ENCODE measurements at places on chromosomes 5 and 9.

DNA sequence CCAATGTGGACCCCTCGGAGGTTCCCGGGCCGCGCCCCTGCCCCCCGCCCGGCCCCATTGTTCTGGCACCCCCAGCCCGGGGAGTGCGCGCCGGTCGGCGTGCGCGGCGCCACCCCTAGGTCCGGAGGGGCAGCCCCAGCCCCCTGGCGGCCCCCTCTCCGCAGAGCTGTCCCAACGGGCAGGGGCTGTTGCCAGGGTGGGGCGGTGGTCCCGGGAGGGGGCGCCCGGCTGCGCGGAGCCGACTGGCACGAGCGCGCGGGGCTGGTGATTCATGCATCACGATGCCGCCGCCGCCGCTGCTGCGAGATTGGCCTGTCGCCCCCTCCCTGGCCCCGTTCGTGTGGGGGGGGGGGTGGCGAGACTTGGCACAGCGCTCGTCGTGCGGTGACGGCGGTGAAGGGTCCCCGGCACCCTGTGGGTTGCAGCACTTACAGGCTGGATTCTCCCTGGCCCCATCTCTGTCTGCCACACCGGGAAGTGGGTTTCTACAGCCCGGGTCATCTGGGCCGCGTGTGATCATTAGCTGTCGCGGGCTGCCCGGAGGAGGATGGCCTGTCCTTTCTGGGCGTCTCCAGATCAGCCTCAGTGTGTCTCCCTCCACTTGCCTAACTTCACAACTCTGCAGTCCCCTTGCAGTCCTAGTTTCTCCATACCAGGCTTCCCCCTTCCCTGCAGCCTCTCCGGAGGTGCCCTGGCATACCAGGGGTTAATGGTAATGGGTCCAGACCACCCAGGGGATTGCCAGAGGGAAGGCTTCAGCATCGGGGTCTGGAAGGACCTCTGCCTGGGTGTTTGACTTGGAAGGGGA, 858 bp downstream of the NCS1 start:
- no peak for DNase-seq

- no peak for DNase-seq
These were observed 227.3 kb upstream of the DAPK1 start for GRCh38 chr9:87270221-87270847.

DNA sequence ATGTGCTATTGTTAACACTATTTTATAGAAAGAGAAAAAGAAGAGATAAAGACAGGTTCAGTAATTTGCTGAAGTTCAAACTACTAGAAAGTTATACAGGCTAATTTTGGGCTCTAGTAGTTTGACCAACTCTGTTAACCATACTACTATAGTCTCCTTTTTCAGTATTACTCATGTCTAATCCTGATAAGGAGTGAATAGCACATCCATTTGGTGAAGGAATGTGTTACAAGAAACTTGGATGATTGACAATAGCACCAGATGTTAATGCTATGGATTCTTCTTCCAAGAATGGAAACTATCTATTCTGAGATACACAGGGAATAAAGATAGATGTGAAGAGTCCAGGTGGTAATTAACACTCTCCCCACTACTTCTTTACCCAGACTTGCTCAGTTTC, 677.3 kb downstream of the PRELID2 start:
- DNase-seq, result no peak

GRCh38 chr9:115155037-115155436, 37.1 kb upstream of the TNC start:
- no peak for DNase-seq

DNA sequence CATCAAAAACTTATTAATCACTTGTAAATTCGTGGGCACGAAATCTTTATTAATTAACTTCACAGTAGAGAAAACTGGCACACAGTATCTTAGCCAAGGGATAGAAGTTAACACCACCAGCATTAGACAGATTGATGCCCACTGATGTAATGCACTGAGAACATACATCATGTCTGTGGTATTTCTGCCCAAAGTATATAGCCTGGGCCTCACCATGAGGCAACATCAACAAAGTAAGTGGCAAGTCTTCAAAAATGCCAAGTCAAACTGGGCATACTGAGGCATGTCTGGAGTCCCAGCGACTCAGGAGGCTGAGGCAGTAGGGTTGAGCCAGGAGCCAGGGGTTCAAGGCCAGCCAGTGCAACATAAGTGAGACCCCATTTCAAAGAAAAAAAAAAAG, 79.5 kb downstream of the GLIS3 start:
- no peak for DNase-seq

- DNase-seq, result no peak
These were observed 221.4 kb downstream of the SNX18 start for GRCh38 chr5:54738973-54739367.

DNA sequence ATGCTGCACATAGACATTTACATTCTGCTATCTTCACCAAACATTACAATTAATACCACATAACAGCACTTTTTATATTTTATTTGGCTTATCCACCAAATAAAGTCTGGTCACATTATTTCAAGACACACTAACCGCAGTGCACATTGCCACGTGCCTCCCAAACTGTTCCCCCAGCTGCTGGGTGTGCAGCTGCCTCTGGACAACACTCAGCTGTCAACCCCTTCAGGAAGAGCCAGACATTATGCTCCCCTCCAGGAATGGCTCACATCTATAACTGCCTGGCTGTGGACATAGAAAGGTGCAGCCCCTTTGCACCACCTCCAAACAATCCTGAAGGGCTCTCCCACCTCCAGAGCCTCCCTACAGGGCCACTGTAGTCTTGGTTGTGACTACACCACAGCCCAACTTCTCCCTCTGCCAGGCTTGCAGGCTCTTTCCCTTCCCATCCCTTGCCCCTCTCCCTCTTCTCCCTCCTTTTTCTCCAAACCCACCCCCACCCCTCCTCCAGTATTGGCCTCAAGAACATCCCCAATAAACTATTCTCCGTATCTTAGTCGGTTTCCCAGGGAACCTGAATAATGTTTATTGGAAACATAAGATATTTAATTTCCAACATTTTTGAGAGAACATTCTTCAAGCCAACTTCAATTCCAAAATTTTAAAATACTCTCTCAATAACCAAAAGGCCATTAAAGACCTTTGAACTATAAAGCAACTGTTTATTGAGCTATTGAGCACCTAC, 372.3 kb downstream of the CTNND2 start:
- no peak for DNase-seq

DNA sequence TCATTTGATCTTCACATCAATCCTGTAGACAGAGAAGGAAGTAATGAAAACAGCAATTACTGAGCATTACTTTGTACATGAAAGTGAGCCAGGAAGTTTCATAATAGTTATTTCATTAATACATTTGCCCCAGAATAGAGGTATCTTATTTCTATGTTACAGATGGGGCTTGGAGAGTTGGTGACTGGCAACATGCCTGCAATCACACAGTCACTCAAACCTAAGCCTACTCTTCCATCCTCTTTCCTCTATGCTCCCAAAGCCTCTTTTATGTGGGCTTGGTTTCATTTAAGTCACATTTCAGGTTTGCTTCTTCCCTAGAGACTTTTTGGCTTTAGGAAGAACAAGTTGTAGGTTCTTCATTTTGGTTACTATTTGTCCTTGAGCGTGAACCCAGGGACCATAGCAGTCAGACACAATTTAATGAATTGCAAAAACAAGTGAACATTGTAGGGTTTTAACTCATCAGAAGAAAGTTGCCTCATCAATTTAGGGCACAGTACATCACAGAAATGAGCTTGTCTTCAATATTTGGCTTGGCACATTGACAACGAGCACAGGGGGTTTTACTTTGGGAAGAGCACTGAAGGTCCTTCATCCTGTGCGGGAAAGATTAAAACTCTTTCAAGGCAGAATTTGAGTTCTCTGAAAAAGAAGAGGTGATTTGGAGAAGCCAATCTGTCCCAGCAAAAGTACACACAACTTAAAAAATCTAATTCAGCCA, 381.1 kb downstream of the TMEM38B start:
- DNase-seq, result no peak

DNA sequence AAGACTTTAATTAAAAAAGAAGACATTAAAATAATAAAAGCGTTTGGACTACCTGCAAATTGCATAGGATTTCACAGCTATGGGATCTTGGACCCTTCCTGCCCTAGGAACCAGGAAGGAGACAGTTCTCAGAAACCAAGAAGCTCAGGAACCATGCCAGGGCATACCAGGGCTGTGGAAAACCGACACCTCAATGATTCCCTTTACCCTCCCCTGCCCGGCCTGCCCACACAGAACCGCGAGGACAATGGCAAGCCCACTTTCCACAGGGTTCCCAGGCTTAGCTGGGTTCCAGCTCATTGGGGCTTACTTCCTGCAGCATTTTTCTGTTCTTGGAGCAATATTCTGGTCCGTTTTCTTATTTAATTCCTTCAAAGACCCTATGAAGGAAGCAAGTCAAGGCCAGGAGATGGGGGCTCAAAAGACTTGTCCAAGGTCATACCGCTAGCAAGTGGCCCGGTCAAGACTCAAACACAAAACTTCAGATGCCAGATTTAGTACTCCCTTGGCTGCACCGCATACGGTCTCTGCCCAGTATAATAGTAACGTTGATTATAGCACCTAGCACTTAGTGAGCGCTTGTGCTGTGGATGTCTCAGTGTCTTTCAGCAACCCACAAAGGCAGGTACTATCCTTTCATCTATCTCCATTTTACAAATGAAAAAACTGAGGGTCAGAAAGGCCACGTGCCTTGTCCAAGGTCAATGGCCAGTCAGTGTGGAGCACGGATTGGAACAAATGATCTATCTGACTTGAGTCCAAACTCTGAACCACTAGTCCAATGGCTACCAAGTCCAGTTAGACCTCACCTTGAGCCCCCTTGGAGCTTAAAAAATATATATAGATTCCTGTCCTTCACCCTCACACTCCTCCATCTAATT, 6.8 kb downstream of the FAT2 start:
- no peak for DNase-seq

GRCh38 chr9:100472788-100473275, at the start of gene TMEFF1:
Gene TMEFF1, plus strand, starts transcription at chr9:100473149. Its CDS starts 396 bp downstream, at chr9:100473545.
- no peak for DNase-seq

GRCh38 chr9:8644571-8644970, 845.0 kb upstream of the DMAC1 start:
- no peak for DNase-seq

DNA sequence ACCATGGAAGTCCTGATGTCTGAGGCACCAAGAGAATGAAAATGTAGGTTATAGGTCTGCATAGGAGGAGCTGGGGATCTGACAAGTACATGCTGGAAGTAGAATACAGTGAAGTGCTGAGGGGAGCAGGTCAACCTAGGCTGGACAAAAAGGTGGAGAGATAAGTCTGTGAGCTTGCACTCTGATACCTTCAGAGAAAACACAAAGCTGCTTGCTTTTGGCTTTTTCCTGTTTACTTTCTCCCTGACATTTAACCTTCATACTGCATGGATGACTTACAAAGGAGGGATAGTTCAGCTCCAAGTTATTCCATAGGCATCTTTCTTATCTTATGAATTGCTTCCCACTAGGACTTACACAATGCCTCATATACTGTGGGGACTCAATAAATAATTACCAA, 256.7 kb upstream of the NREP start:
- no peak for DNase-seq

DNA sequence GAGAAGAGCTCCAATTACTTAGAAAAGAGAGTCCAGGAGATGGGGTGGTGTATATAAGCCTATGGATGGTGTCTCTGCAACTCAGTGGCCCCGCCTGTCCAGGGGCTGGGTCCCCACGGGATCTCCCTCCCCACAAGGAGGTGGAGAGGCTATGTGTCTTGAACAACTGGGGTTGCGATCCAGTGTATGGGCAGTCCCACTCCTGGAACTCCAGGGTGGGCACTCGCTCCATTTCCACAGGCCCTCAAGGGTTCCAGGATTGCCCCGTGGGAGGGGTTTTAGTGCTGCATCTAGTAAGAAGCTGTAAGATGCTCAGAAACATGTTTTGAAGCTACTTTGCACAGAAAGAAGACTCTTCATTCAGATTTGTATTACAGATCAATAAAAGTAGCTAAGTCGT, 558 bp upstream of the SMAD5 start:
- DNase-seq, result no peak

DNA sequence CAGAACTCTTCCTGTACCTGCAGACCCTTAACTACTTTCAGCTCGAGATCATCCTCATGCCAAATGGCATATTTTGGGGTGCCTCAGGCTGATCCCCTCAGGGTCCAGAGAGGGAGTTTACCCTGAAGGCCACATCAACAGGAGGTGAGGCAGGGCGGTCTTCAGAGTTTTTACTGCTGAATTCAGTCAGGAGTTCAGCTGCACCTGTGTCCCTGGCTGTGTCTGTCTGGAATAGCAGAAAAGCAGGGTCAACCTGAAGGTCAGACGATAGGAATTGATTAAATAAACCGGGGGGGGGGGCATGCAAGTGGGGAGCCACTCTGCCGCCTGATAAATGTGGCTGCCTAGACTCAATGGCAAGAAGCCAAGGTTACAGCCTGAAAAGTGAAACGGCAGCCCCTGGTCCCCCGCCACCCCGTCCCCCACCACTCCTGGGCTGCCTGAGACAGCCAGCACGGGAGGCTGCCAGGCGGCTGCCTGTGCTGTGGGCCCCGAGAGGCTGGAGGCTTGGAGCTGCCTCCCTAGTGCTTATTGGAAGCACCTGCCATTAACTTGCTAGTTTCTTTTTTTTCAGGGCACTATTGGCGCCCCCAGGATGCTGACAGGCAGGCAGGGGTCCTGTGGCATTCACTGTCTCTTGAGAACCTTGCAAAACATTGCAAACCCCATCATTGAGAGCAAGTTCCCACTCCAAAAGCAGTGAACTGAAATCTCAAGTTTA, 182.7 kb upstream of the PPP1R26 start:
- DNase-seq, result no peak

DNA sequence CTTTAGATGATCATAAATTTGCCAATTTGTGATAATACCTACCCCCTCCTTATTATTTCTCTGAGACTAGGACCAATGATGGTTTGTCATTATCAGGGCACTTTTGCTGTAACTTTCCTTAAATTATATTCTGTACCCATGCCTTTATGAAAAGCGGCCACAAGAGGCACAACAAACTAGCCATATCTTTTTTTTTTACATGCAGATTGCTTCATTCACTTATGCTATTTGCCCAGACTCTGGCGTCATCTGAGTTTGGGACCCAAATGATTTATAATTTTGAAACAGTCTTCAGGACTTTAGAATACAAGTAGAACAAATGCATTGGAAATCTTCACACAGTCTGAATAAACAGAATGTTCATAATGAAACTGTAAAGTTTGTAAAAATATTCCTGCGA, 408.1 kb downstream of the MAT2B start:
- no peak for DNase-seq

GRCh38 chr5:138635265-138635664, 60.1 kb upstream of the HSPA9 start:
- DNase-seq, result no peak

DNA sequence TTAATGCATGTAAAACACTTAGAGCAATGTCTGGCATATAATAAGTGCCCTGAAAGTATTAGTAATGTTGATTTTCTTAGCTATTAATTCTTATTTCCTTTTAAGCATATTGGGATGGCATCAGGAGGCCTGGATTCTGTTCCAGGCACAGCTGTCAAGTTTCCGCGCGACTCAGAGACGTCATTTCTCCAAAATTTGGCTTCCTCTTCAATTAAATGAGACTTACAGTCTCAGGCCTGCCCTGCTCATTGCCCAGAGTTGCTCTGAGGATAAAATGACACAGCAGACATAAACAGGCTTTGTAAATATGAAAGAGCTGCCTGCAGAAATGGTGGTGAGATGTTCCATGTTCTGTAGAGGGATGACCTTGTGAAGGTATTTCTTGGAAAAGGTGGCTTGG, 159.8 kb upstream of the GLRA1 start:
- no peak for DNase-seq

GRCh38 chr5:390623-391491, 52.1 kb upstream of the EXOC3 start:
- DNase-seq, result no peak

GRCh38 chr9:68978501-68978900, 35.4 kb downstream of the PRKACG start:
- DNase-seq, result no peak

Measured in substantia nigra (tissue), 51 donors.